ENCODE measurements at places on chromosomes 7 and 10.

- DNase-seq: peak; percentile 9
Measured at GRCh38 chr7:142689439-142690120, 59.7 kb upstream of the PRSS1 start.

DNA sequence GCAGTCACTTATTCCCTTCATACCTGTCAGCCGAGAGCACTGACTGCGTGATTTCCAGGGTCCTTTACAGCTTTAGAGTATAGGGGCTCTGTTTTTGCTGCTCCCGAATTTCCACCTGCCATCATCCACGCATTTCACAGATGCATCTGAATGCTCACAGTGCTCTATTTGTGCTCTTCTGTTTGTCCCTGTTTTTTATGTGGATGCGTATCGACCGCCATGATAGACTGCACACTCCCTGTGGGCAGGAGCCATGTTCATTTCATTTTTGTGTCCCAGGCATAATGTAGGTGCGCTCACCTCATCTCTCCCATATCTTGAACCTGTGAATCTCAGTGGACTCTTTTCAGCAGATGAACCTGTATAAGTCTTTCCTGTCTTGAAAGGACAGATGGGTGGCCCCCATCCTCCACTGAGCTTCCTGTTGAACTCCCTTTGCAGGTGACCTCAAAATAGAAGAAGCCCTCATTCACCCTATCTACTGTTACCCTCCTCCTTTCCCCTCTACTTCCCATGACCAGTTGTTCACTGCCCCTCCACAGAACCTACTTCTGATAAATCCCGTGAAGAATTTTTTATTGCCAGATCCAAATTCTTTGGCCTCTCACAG, 228.4 kb downstream of the CELF2 start:
- DNase-seq: no peak

DNA sequence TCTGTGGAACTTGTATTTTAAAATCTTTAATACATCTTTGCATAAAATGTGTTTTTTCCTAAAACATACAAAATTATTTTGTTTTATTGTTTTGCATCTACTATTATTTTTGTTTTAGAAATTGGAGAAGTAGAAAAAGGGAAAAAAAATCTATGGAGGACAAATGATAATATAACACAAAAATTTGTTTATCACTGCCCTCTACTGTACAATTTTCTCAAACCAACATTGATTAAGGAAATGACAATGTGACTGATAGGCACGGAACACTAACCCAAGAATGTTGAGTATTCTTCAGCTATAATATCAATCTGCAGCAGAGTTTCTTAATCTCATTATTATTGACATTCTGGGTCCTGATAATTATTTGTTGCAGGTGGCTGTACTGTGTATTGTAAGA, 9.5 kb upstream of the ING3 start:
- no peak for DNase-seq

- no peak for DNase-seq
Measured at GRCh38 chr7:40303996-40304395, 169.2 kb downstream of the SUGCT start.

DNA sequence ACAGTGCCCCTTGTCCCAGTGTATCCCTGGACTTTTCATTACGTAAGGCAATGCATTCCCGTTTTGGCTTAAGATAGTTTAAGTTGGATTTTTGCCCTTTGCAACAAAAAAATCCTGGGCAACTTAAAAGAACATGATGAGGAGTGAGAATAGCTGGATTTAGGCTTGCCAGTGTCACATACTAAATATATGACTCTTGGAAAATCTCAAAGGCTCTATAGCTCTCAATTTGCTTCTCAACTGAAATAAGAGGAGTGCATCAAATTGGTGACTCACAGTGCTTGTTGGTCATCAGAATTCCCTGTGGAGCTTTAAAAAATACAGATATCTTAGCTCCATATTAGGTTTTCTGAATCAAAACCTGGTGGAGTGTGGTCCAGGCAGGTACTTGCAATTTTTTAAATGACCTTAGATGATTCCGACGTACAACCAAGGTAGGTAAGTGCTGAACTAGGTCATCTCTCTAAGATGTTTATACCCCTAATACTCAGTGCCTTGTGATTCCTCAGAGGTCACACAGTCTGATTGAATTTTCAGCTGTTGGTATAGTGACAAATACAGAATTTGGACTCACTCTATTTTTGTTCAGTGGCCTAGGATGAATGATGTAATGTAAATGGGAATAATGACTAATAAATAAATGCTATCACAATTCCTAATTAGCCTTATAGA, 33.9 kb upstream of the ORC5 start:
- no peak for DNase-seq

DNA sequence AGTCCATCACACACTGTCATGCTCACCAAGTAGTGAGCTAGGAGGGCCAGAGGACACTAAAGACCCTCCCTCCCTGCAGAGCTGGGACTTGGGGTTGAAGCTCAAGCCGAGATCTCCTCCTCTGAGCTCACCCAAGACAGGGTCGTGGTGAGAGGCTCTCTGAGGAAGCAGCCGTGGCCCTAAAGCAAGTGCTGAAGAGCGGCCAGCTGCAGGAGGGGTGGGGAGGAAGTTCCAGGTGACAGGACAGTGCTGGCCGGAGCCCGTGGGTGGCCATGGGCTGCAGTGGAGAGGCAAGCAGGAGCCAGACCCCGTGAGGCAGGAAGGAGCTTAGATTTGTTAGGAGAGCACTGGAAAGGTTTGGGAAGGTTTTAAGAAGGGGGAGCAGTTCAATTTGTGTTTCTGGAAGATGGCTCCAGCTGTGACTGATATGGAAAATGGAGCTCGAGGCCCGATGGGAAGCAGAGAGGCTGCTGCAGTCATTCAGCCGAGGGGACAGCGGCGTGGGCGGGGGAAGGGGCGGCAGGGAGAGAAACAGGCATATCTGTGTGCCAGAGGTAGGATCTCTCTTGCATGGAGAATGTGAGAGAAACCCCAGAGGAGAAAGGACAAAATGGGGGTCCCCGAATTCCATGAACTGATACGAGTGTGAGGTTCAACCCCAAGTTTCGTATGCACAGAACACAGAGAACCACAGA, 26.9 kb upstream of the DNAAF5 start:
- no peak for DNase-seq
